ENCODE measurements at places on chromosomes 3 and 15.

- DNase-seq = no peak
Measured at GRCh38 chr3:150035910-150036612, 65.4 kb upstream of the PFN2 start.

DNA sequence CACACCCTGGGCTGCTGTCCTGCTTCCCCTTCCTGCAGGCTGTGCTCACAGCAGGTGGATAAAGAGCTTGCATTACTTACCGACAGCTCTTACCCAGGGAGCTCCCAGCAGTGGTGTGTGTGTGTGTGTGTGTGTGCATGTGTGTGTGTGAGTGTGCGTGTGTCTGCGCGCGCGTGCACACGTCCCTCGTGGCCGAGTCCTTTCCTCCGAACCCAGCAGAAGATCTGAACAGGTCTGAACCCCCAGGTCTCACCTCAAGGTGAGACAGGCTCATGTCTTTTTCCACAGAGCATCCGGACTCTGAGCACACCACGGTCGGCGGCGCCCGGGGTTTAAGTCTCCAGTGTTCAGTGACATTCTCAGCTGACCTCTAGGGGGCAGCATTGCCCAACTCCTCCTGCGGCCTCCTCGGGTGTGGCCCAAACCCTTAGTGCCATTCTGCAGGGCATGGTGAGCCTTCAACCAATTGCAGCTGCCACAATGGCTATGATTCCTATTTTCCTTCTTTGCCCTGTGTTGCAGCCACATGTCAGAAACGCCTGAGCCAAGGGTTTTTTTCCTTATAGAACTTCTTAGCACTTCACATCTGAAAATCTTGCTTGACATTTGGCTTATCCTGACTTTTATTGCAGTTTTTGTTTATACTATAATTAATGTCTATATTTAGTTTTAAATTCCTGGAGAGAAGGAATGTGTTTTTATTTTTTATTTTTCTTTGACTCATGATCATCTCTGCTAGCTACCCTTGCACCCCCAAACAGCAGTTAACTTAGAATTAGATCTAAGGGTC is 64.1 kb upstream of the KLHL25 start:
- peak; percentile 64 for DNase-seq

GRCh38 chr3:125148016-125148812 is 64.3 kb downstream of the SLC12A8 start:
- no peak for DNase-seq

DNA sequence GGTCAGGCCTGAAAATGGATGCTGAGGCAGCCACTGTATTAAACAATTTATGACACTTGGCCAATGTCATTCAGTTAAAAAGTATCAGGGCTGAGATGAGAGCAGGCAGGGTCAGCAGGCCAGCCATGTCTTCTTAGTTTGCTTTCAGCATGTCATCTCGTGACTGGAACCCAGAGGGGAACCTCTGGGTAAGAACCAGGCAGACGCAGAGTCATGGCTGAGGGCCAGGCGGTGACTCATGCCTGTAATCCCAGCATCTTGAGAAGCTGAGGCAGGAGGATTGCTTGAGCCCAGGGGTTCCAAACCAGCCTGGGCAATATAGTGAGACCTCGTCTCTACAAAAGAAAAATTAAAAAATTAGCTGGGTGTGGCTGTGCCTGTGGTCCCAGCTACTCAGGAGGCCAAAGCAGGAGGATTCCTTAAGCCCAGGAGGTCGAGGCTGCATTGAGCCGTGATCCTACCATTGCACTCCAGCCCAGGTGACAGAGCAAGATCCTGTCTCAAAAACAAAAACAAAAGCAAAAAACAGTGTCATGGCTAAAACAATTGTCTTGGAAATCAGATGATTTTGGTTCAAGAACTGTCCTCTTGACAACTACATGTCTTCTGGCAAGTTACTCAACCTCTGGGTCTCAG is 11.7 kb downstream of the BCL2L10 start:
- DNase-seq = no peak

DNA sequence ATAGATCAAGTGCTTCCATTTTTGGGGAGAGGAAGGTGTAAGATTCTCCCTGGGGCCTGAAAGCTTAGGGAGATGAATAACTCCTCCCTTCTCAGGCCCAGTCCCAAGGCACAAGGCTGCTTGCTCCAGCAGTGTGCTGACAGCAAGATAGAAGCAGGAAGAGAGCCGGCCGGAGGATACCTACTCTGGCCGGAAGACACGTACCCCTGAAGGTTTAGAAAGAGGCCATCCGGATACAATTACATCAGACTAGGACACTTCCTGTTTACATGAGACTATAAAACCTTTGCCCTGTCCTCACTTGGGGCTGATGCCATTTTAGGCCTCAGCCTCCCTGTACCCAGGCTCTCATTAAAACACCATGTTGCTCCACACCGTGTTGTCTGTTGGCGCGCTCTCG is 329.9 kb downstream of the SV2B start:
- no peak for DNase-seq

DNA sequence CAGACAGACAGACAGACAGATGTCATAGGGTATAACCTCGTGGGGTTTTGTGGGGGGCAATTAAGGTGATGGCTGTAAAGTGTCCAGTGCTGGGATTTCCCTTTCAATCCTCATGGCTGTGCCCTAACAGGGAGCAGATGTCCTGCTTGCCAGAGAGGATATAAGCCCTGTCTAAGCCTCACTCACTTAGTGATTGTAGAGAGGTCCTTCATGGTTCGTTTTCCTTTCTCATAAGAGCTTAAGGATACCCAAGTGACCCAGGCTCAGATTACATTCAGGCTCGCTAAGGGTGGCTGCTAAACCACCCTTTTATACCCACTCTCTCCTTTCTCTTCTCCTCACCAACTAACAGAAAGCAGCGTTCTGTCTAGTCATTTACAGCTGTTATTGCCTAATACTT is 19.2 kb downstream of the LYSMD2 start:
- no peak for DNase-seq

- no peak for DNase-seq
Measured at GRCh38 chr3:142628801-142629200, 32.6 kb downstream of the PLS1 start.

- DNase-seq = no peak
Measured at GRCh38 chr3:10116138-10116460, 624 bp downstream of the BRK1 start.

DNA sequence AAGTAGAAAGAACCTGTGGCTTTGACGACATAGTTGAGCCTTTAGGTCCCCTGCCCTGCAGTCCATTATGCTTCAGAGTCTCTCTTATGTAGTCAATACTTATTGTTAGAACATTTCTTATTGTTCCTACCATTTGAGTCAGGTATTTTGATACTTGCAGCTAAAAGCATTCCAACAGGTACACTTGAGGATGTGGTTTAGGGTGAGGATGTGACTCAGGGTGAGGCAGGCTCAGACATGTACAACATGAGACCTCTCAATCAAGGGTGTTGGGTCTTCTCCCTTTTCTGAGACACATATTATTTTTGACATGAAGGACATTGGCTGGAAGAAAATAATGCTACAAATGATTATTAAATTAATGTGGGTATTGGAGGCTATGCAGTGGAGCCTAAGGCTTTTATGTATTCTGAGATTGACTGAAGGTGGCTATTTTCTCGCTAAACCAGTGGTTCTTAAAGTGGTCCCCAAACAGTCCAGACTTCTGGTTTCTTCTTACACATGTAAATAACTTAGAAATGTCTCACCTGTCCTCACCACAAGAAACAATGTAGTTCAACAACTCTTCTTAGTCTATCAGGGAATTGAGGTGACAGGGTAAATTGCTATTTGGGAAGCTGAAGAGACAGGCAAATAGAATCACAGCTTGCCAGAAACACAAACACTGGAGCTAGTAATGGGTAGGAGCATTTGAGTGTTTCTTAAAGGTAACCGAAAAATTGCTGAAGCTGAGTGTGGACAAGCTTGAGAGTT is 135.5 kb upstream of the ZPLD1 start:
- DNase-seq = no peak

DNA sequence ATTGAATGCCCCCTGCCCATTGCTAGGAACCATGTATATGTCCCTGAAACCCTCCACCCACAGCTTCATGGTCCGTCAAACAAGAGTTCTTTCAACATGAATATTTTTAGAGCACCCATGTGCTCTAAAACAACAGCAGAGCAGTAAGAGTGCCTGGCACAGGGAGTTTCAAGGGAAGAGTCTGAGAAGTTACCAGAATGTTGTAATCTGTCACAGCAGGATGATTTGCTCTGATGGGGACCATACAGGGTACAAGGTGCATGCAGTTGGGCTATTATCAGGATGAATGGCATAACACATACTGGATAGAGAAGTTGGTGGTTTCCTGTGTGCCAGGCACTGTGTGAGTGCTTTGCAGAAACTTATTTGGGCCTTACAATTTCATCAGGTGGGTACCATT is 27.8 kb upstream of the FLNB start:
- no peak for DNase-seq

DNA sequence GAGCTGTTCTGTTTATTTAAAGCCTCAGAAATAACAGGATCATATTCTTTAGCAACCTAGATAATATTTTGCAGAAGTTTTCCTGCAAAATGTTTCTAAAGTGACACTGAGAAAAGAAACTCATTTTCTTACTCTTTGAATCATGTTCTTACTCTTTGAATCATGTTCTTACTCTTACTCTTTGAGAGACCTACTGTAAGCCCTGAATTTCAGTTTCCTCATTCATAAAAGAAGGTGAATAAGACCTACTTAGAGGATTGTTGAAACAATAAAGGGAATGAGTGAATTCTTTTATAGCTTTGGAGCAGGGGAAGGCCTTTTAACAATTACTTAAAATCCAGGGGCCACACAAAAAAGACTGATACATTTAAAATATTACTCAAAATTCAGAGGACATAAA is 221.7 kb upstream of the CMC1 start:
- no peak for DNase-seq

- DNase-seq = no peak
Measured at GRCh38 chr3:195892105-195893043, 16.0 kb downstream of the TNK2 start.

- no peak for DNase-seq
Measured at GRCh38 chr3:15646851-15647511, 45.4 kb downstream of the BTD start.

GRCh38 chr3:40166997-40167396 is 142.5 kb upstream of the EIF1B start:
- no peak for DNase-seq

GRCh38 chr15:73318463-73319351 is 50.1 kb downstream of the HCN4 start:
- DNase-seq = no peak

DNA sequence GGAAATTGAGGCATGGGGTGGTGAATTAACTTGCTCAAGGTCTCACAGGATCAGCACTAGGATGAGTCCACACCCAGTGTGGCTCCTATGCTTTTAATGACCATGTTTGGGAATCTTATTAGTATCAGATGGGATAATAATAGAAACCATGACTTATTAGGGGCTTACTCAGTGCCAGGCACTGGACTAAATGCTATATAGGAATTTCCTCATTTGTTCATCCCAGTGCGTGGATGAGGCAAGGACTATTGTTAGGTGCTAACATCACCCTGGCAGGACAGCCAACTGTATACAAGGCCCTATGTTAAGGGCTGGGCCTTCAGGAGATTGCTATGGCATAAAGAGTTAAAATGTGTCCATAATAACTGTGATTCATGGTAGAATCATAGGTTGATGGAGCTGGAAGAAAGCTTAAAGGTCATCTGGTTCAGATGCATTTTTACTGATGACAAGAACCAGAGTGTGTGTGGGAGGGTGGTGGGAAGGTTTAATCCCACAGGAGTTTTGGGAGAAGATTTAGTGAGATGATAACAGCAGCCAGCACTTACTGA is 4.7 kb upstream of the FEM1B start:
- DNase-seq = no peak

DNA sequence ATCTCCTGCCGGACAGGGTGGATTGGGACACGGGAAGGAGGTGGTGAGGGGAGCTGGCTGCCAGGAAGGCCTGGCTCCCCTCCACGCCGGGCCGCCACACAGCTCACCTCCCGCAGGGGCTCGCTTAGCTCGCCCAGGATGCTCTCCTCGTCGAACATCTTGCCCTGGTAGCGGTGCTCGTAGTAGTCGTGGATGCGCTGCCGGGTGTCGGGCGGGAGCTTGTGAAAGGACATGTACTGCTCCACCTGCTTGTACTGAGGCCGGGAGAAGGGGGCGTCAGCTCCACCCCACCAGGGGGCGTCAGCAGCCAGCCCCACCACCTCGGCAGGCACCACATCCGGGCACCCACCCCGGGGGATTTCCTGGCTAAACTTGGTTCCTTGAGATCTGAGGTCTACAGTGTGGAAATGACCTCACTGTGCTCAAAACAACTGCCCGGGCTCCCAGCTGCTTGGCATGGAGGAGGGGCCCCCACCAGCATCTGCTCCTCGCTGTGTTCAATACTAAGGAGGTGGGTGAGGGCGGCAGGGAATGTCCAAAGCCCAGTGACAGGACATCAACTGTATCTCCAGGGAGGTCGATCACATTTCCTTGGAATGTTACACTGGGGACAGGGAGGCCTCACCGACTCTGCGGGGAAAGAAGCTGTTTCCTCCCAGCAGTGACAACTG is 43.4 kb downstream of the HCN4 start:
- DNase-seq = no peak
